ENCODE measurements at places on chromosomes 4 and X. TPM values are rescaled to one million over a fixed set of nuclear protein-coding genes. Genes with fewer than 3 reads are reported as not detected.

GPRIN3 gene
- total RNA-seq = 1.0 TPM

FRG2 gene
- not detected for total RNA-seq

ZNF630 gene
- total RNA-seq = 1.4 TPM

SPARCL1 gene
- total RNA-seq = 208 TPM

GRPR gene
- not detected for total RNA-seq

FAM149A gene
- 9.7 TPM for total RNA-seq

SORBS2 gene
- total RNA-seq = 1.2 TPM

CXorf49 gene
- not detected for total RNA-seq

TEX13B gene
- total RNA-seq = not detected

CYBB gene
- not detected for total RNA-seq

ANXA10 gene
- 1.5 TPM for total RNA-seq

RTL3 gene
- total RNA-seq = not detected

BTK gene
- not detected for total RNA-seq

SFRP2 gene
- total RNA-seq = not detected

PAGE4 gene
- total RNA-seq = not detected

WAS gene
- total RNA-seq = 1.1 TPM

TCEAL7 gene
- 8.0 TPM for total RNA-seq

KCTD8 gene
- not detected for total RNA-seq

SPATA4 gene
- total RNA-seq = not detected

SPANXB1 gene
- total RNA-seq = not detected

CMC4 gene
- total RNA-seq = 27.2 TPM

CACNA1F gene
- total RNA-seq = not detected

EDNRA gene
- total RNA-seq = 5.1 TPM

GLRB gene
- 1.7 TPM for total RNA-seq

SPIN2A gene
- not detected for total RNA-seq

CDX4 gene
- not detected for total RNA-seq

FRAS1 gene
- 2.7 TPM for total RNA-seq

WDR45 gene
- total RNA-seq = 64.5 TPM

ARX gene
- total RNA-seq = not detected

POF1B gene
- not detected for total RNA-seq

UGT2B11 gene
- not detected for total RNA-seq

SRPK3 gene
- total RNA-seq = 0.12 TPM

IGBP1 gene
- total RNA-seq = 86.9 TPM

ITGB1BP2 gene
- total RNA-seq = 0.24 TPM

RLIM gene
- total RNA-seq = 25.3 TPM

MAGEA8 gene
- total RNA-seq = not detected

DACH2 gene
- total RNA-seq = not detected

TEX13D gene
- total RNA-seq = not detected

TEX13C gene
- total RNA-seq = not detected

HSFX3 gene
- not detected for total RNA-seq

ETDA gene
- total RNA-seq = not detected

MID2 gene
- total RNA-seq = 15.0 TPM

MAOA gene
- 121 TPM for total RNA-seq

AMOT gene
- total RNA-seq = 1.3 TPM

RTL9 gene
- total RNA-seq = 0.06 TPM

NUDT6 gene
- 13.1 TPM for total RNA-seq

SLC26A1 gene
- not detected for total RNA-seq

GPAT3 gene
- total RNA-seq = 1.5 TPM

USP51 gene
- total RNA-seq = 1.9 TPM

All from cardiac ventricle fibroblast (primary cell).